ENCODE measurements at places on chromosomes 1 and 21.

GRCh38 chr1:239723776-239724367 lies 337.5 kb downstream of the CHRM3 start:
- no peak for DNase-seq

- no peak for DNase-seq
These were observed 135.3 kb upstream of the EDN2 start for GRCh38 chr1:41619511-41620364.

DNA sequence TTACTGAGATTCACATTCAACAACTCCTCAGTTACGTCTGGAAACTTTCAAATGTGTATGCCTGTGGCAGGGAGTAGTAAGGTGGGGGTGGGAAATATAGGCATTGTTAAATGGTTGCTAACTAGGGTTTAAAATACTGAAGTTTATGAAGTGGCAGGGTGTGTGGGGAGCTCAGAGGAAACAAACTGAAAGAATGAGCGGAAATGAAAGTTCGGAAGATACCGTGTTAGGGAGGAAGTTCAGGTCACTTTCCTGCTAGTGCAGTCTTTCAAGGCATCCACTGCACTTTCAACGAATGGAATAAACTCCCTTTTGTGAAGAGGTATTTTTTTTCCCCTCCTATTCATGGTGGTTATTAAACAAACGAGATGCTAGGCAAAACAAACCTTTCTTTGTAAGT lies 19.7 kb downstream of the SYNJ1 start:
- no peak for DNase-seq

DNA sequence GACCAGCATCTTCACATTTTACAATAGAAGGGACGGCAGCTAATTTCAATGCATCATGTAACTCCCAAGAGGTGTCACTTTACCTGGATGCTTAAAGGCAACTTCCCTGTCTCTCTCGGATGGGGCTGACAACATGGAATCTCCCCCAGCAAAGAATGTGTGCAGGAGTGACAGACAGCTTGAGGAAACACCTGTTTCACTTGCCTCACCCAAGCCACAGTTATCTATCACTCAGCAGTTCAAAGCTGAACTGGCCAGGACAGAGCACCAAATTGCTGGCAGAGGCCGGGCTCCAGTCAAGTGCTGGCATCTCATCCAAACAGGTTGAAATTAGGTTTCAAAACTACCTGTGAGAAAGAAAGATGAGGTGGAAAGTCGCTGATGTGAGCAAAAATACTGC lies 538.0 kb upstream of the PLXNA2 start:
- no peak for DNase-seq

- DNase-seq, result no peak
These were observed 3.9 kb downstream of the PSMB2 start for GRCh38 chr1:35637401-35637809.

GRCh38 chr1:114061121-114061830 lies 82.0 kb downstream of the OLFML3 start:
- no peak for DNase-seq
